ENCODE measurements at places on chromosomes 6 and 20.

DNA sequence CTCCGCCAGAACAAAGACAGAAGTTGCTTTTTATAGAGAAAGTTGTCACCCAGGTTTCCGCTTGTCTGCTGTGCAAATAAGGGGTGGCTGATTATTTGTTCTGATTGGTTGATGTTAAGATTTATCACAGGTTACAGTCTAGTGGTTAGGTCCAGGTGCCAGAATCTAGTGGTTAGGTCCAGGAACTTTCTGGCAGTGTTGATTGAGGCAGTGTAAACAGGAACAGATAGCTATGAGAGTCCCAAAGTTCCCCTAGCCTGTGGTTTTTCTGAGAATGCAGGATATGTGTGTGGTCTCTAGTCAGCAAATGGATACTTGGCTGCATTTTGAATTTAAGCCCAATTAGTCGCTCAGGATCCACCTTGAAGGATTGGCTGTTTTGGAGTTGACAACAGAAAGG is 148.0 kb downstream of the TMEM200A start:
- DNase-seq, result no peak

- DNase-seq, result no peak
These were observed 4.4 kb downstream of the MOCS1 start for GRCh38 chr6:39929733-39930461.

GRCh38 chr20:41432746-41433145 is 66.1 kb upstream of the EMILIN3 start:
- DNase-seq, result no peak

GRCh38 chr6:118677193-118677592 is 25.8 kb upstream of the CEP85L start:
- DNase-seq, result no peak

GRCh38 chr6:12280902-12281301 is 9.3 kb upstream of the EDN1 start:
- no peak for DNase-seq

Measured in activated T-cell treated with anti-CD3 and anti-CD28 coated beads for 1 hour (primary cell).